Cortex of kidney (tissue), 1 donor: ENCODE measurements at places on chromosomes 5 and 9.

DNA sequence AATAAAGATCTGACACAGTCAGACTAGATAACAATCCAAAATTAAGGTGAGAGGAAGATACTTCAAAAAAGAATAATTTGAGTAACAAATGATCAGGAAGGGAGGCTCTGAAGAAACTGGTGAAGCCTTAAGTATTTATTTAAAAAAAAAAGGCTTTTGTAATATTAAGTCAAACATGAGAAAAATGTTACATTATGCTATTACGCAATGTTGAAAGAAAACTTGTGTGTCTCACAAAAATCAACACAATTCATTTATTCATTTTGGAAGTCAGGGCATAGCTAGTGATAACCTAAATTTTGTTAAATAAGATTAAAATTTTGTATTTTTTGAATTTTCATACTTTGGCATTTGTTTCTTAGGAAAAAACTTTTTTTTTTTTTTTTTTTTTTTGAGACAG is 28.2 kb downstream of the WDR41 start:
- DNase-seq, result no peak

- DNase-seq, result no peak
These were observed 60.6 kb downstream of the DIAPH1 start for GRCh38 chr5:141558150-141558549.

DNA sequence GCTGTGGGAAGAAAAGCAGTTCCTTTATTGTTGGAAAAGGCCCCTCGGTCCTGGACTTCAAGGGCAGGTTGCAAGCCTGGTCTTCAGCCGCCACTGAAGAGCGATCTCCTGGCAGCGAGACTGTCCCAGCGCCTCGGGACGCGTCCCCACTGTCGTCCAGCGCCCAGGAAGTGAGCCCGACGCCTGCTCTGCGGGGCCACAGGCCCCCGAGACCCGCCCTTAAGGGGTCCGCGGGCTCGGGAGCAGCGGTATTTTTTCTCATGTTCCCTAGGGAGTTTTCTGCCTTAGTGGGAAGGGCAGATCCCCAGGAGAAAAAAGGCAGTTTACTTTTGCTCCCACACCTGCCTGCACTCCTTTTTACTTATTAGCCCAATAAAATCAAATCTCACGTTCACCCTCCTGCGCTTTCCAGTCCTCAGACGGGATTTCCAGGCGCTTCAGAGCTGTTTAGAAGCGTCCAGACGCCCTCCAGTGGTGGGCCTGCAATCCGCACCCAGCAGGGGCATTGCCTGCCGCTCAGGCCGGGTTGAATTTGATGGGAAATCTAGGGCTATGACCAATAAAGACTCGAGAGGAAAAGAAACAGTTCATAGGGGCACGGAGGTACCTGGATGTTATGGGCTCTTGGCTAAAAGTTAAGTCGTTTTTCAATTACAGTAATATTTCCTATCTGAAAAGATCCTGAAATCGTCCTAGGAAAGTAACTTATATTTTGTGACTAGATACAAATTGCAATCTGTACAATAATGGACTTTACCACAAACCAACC is 2.8 kb upstream of the EFNA5 start:
- DNase-seq, result no peak

- DNase-seq, result no peak
These were observed 51.3 kb downstream of the NKD2 start for GRCh38 chr5:1059884-1060263.

DNA sequence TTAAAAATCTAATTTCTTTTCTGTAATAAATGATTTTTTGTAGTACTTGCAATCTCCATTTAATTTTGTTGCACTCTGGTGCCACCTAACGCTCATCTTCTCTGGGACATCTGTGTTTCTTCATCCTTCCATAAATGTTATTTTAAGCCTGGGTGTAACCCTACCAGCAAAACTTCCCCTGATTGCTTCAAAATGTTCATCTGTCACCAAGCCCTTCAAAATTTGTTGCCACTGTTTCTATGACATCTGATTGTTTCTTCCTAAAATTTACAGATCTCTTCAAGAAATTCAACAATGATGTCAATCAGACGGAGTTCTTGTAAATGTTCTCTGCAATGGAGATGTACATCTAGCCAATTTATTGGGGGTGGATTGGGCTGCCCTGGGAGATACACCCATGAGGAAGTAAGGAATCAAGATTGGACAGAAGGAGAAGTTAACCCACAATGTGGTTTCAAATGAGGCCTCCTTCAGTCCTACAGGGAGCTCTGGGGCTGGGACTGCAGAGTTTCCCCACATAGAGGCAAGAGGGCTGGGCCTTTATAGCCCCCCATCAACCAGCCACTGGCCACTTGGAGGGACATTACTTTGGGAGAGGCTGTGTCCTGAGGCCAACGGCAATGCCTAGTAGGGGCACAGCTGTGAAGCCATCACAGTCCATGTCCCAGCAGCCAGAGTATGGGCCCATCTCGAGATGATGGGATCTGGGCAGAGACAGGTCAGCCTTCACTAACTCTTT is 23.3 kb downstream of the MCTP1 start:
- DNase-seq, result no peak

DNA sequence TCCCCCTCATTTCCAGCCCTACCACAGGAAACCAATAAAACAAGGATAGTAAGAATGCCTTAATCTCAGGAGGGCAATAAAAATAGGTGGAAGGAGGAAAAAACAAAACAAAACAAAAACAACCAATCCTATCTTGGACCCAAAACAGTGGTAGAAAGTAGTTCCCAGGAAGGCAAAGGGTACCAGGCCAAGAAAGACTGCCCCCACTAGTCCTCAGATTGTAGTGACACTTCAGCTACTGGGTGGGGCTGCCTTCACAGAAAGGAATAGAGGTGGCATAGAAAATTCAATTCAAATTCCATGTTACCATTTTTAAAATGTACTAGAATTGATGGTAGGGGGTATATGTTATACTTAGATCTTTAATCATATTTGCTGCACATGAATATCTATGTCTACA is 59.3 kb downstream of the DPYSL3 start:
- no peak for DNase-seq

DNA sequence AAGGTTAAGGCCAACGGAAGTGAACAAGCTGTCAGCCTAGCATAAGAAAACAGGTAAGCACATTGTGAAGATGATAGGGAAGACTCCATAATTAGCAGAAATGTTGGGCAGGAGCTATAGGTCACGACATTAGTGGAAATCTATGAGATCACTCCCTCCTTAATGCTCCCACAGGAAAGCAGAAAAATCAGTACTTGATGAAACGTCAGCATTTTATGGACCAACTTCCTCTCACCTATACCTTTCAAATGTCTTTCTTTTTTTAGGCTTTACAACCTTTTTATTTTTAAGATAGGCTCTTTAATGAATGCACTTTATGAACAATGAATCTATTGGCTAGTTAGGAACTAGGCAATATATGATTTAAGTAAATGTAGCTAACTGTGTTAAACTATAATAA is 29.4 kb upstream of the HCN1 start:
- no peak for DNase-seq

GRCh38 chr5:39912906-39913305 is 488.1 kb upstream of the DAB2 start:
- DNase-seq, result no peak

GRCh38 chr5:169897481-169897880 is 82.8 kb downstream of the INSYN2B start:
- DNase-seq, result no peak

DNA sequence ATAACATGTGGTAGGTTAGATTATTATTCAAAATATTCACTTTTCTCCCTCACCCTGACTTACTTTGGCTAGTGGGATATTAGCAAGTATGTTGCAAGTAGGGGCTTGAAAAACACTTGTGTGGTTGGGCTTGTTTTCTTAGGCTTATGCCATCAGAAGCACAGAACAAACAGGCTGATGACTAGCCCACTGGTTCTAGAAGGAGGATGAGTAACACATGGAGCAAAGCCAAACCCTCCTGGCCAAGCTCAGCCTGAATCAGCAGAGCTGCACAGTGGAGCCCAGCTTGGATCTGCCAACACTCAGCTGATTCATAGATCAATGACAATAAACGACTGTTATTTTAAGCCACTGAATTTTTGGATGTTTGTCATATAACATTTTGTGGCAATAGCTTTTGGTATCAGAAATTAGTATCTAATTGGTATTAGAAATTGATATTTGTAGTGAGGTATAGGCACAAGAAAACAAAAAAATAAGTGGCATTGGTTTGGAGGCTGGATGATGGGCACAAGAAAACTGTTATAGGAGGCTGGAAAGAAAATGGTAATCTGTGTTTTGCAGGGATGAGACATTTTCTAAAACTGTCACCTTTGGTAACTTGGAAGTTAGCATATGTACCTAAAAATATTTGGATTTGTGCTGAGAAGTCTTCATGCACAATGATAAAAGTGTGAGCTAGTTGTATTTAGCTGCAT is 46.1 kb upstream of the ZBED3 start:
- DNase-seq, result no peak

GRCh38 chr9:129835860-129836223 is 584 bp downstream of the USP20 start:
- no peak for DNase-seq

GRCh38 chr9:106772523-106773290 is 90.3 kb upstream of the ZNF462 start:
- no peak for DNase-seq

- DNase-seq, result no peak
These were observed 6.4 kb downstream of the SNAPC4 start for GRCh38 chr9:136393531-136393930.

GRCh38 chr5:163821142-163821541 is 315.7 kb downstream of the MAT2B start:
- DNase-seq, result no peak

DNA sequence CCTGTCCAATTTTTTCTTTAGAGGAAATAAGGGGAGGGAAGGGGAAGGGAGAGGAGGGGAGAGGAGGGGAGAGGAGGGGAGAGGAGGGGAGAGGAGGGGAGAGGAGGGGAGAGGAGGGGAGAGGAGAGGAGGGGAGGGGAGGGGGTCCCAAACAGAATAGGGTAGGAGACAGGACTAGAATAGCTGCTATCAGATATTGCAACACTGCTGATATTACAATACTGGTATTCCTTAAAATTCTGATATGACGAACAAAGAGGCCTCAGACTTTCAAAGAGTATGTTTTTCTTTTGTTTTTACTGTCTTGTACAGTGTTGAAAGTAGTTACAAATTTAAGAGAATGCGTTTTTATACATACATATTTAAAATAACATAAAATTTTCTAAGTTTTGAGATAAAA is 67.5 kb downstream of the RICTOR start:
- no peak for DNase-seq

DNA sequence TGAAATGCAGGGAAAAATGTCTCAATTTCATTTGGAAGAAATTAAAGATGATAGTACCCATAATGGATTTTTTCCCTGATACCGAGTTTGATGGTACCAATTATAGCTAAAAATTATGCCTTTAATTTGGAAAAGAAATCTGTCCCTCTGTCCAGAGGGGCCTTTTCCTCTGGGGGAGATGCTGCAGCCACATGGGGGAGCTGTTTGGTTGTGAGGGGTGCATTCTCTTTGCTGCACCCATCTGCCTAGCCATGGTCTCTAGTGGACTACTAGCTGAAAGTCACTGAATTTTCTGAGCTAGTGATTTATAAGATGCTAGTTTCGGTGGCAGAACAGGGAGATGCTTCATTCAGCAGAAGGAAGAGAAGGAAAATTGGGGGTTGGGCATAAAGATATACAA is 9.6 kb downstream of the SEC61B start:
- no peak for DNase-seq

GRCh38 chr5:67831048-67831447 is 384.5 kb upstream of the PIK3R1 start:
- no peak for DNase-seq

- DNase-seq, result no peak
These were observed 98.0 kb downstream of the ARL15 start for GRCh38 chr5:54212331-54212730.

- DNase-seq, result no peak
These were observed 39.7 kb upstream of the SLC25A51 start for GRCh38 chr9:37943345-37944265.

GRCh38 chr5:159322180-159322579 is 8.1 kb downstream of the IL12B start:
- DNase-seq, result no peak

DNA sequence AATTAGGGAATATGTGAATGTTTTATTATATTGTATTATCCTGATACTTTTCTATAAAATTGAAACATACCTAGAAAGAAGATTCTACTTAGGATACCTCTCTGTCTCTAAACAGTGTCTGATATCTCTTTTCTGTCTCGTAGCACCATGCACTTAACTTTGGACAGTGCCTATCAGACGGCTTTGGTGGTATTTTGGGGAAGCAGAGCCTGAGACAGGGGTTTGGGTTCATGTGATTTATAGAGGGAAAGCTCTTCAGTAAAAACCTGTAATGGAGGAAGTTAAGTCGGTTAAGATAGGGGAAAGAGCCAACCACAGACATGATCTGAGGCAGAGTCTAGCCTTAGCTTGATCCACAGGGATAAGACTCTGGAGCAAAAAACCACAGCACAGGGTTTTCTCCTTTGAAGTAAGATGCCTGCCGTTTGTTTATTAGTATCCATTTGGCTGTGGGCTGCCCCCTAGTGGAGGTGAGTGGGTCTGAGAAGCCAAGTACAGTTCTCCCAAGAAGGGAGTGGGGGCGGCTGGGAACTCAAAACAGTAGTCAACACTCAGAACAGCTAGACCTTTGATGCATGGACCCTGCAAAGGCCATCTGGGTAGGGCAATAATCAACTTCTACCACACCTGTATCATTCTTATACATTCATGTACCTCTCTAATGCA is 141.2 kb upstream of the ASTN2 start:
- DNase-seq, result no peak

DNA sequence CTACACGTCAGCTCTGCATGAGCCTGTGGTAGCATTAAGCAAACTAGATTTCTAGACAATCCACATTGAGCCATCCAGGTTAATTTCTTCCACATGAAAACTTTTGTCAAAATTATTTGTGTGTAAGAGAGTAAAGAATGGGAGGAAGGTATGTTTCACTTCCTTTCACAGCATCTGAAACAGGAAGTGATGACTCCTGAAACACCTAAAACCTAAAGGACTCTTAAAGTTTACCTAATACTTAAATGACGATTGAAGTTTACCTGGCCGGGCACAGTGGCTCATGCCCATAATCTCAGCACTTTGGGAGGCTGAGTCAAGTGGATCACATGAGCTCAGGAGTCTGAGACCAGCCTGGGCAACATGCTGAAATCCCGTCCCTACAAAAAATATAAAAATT is 223.8 kb downstream of the CEMIP2 start:
- DNase-seq, result no peak

DNA sequence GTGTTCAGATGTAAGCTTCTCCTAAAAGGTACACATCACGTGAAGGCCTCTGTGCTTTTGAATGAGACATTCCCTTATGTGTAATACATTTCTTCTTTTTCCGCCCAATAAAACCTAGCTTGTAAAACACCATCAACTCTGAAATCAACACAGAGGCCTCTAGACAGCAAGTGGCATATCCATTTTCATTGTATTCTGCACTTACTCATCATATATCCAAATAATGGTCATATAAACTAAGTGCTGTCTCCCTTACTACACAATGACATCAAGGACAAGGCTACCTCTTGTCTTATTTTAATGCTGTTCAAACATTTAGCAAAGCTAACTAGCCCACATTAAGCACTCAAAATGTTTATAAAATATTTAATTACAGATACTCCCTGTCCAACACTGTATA is 108.5 kb downstream of the ELAVL2 start:
- no peak for DNase-seq

GRCh38 chr5:16233730-16234129 is 54.1 kb upstream of the MARCHF11 start:
- no peak for DNase-seq

- DNase-seq, result no peak
These were observed 264.1 kb downstream of the CD180 start for GRCh38 chr5:66932457-66932856.

GRCh38 chr5:154365823-154366222 is 80.0 kb upstream of the SAP30L start:
- DNase-seq, result no peak

GRCh38 chr5:179623906-179624741 is 653 bp upstream of the HNRNPH1 start:
- DNase-seq, result peak; percentile 57
